ENCODE measurements at places on chromosomes 11 and 22.

- no peak for DNase-seq
These were observed 873 bp downstream of the OTOG start for GRCh38 chr11:17547932-17548331.

DNA sequence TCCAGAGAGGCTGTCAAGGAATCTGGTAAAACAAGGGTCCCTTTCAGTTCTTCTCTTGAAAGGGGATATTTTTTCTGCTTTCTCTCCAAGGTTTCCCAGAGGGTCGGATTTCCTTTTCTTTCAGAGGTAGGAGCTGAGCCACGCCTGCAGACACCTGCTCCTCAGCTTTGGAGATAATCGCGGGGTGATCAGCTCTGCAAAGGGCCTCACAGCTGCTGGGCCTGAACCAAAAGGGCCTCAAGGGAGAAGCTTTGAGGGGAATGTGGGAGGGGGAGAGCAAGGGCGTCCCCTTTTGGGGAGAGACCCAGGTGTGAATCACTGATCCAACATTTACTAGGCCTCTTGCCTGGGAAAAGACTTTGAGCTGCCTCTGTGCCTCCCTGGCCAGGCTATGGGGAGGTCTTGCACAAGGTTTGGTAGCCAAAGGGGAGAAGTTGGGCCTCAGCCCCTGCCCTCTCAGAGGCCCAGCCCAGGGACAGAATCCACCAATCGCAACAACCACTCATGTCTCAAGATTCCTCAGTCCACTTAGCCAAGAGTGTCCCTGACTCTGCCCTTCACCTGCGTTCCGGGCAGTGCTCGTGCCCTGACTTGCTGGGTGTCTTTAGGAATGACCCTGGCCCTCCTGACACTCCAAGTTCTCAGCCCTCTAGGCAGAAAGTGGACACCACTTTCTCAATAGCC lies 14.0 kb upstream of the TP53I11 start:
- no peak for DNase-seq

GRCh38 chr11:106238704-106239360 lies 161.4 kb downstream of the AASDHPPT start:
- no peak for DNase-seq

GRCh38 chr11:29317694-29318093 lies 699.1 kb downstream of the KCNA4 start:
- no peak for DNase-seq

- DNase-seq, result no peak
These were observed 1.1 kb downstream of the SCGB1A1 start for GRCh38 chr11:62419943-62420342.

- DNase-seq, result no peak
These were observed 644 bp upstream of the NAALAD2 start for GRCh38 chr11:90133560-90134477.

- no peak for DNase-seq
These were observed 53.7 kb downstream of the PARVA start for GRCh38 chr11:12430954-12431595.

- DNase-seq, result no peak
These were observed 72.2 kb downstream of the LINC01488 start for GRCh38 chr11:69553416-69554357.

GRCh38 chr11:119316729-119317591 lies at the start of gene MCAM:
Gene MCAM (minus strand): TSS chr11:119317130. CDS start chr11:119317101, 29 bp downstream.
- DNase-seq, result peak; percentile 21

DNA sequence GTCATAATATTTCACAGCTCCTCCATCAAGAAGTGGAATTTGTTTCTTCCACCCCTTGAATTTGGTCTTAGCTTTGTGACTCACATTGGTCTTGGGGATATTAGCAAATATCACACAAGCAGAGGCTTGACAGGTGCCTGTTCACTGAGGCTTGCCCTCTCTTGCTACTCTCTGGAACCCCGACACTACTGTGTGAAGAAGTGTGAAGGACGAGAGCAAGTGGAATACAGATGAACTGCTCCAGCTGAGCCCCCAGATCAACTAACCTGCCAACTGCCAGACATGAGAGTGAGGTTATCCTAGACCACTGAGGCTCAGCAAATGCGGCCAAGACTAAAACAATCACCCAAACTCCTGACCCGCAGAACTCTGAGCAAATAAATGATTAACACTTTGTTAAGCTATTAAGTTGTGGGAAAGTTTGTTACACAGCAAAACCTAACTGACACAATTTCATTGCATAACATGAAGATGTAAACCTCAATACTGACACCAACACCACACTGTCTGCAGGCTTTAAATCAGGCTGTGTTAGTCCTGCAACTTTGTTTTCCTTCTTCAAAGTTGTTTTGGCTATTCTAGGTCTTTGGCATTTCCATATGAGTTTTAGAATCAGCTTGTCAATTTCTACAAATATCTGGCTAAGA lies 142.5 kb downstream of the APOL5 start:
- no peak for DNase-seq

DNA sequence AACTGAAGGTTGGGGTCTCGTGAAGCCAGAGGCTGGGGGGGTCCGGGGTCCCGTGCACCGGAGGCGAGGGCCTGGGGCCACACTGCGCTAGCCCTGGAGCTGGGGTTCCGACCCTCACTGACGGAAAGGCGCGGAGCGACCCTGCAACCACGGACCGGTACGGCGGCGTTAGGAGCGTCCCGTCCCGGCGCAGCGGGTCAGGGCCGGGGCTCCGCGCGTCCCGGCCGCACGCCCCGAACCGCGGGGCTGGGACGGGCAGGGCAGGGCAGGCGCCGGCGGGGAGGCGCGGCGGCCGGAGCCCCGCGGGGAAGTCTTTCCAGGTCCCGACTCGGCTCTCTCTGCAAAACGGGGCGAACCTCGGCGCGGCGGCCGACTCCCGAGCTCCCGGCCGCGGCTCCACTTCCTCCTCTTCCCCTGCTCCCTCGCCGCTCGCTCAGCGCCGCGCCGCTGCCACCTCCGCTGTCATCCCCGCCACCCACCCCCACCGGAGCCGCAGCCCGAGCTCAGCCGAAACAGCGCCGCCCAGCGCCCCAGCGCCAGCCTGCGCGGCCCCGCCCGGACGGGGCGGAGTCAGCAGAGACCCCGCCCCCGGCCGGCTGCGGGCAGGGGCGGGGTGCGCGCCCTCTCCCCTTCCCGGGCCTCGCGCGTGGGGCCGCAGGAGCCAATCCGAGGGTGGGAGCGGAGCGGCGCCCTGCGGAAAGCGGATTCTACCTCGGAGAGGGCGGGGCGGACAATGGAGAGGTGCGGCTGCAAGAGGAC lies at the start of gene GDPD5:
GDPD5 (minus strand) TSS at position 509 of the 759 bp plus-strand sequence. CDS start 48,206 bp downstream, outside the sequence.
- DNase-seq, result peak; percentile 81

- DNase-seq, result no peak
These were observed 292.3 kb upstream of the FAT3 start for GRCh38 chr11:91932151-91932821.

DNA sequence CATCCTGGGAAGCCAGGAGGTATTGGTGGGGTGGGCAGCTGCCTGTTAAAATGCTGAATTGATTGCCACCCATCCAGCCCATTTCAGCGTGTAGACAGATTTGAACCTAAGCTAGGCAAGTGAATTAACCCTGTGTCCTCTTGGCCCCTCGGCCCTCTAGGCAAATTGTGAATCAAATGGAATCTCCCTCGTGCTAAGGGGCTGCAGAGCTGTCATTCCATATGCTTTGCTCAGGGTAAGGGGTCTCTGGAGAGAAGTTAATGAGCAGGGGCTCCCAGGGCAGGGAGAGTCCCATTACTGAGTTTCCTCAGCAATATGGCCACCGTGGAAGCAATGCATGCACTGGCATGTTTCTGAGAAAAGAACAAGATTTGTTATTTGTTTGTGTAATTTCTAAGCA lies 117.7 kb upstream of the RCN1 start:
- no peak for DNase-seq

DNA sequence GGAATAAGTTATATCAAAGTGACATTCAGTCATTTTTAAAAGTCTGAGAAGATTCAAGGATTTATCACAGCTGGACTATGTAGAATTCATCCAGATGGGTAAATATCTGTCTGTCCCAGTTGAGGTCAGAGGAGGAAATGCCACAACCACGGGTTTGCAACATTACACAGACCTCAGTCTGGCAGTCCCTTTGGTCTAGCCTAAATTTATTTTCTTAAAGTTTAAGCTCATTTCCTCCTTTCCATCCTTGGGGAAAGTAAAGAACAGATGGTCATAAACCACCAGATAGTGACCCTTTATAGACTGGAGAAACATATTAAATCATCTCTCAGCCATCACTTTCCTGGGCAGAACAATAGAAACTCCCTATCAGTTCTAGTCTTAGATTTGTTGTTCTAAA lies 238.4 kb upstream of the DDI1 start:
- no peak for DNase-seq

- DNase-seq, result no peak
These were observed 29.3 kb upstream of the TCF20 start for GRCh38 chr22:42299586-42300258.

DNA sequence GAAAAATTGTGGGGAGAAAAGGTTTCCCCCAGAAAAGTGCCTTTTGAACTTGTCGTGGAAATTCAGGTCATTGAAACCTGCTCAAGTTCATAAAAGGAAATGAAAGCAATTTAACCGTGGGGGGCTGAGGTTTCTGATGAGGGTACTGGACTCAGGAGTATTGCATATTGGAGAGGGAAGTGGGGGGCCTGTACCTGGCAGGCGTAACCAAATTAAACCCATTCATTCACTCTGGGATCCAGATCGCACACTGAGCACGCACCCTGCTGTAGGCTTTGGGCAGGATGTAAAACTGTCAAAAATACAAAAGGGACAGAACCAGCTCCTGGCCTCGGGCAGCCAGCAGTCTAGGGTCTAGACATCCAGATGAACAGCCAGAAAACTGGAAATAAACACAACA lies 1517.4 kb downstream of the BRD1 start:
- no peak for DNase-seq

DNA sequence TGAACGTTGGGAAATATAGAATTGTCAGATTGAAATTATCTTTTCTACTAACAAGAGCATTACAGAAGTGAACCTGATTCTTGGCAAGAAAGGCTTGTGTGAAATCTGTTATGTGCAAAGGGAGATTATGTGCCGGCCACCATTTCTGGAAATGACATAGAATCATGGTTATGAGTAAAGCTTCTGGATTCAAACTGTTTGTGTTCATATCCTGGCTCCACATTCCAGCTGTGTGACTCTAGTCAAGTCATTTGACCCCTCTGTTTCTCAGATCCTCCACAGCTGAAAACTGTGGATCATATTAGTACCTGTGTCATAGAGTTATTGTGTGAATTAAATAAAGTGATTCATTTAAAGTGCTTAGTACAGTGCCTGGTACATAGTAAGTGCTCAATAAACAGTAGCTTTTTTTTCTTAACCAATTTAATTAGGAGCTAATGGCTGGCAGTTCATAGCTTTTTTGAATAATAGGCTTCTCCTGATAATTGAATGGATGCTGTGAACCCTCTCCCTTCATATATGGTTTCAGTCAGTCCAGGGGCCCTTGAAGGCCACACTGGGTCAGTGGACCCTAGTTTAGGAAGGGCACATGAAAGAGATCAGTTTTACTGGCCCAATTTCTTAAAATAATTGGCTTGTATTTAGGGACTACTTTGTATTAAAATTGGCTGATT lies 34.6 kb downstream of the EHF start:
- no peak for DNase-seq

DNA sequence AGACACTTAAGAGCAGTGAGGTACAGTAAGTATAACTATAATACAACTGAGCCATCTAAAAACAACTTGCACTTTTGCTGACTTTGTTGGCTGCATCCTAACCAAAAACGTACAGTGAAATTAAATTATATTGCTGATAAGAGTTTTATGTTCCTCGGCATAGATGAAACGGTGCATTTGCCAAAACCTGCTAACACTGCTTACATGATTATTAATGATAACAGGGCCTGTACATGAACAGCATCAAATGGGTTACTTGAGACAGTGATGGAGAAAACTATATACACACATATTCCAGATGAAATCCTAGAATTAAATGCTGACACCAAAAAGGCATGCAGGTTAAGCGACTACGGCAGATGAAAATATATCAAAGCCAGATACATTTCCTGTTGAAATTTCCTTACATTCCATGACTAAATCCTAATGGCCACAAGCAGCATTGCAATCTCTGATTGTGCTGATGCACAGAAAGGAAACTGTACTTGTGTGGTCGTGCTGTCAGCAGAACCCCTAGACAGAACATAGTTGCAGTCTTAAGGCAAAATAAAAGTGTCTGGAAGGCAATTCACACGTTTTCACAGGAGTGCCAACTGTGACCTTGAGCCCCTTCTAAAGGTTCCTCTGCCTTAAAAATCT lies 143.9 kb downstream of the CADM1 start:
- no peak for DNase-seq

GRCh38 chr11:96579656-96580055 lies 189.8 kb downstream of the JRKL start:
- no peak for DNase-seq
